ENCODE measurements at places on chromosomes 4 and X.
A peak's percentile ranks its signal among the peaks of the same experiment; 100 is the strongest.

DNA sequence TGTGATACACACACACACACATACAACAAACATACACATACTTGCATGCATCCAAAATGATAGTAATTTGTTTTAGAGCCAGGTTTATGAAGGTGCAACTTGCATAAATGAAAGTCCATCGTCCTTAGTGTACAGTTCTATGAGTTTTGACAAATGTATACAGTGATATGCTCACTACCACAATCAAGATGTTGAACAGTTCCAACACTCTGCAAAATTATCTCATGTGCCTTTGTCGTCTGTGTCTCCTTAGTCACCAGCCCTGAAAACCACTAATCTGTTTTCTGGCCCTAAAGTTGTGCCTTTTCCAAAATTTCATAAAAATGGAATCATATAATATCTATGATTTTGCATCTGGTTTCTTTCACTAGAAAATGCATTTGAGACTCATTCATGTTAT, 67.8 kb upstream of the ANXA3 start:
- no peak for DNase-seq

DNA sequence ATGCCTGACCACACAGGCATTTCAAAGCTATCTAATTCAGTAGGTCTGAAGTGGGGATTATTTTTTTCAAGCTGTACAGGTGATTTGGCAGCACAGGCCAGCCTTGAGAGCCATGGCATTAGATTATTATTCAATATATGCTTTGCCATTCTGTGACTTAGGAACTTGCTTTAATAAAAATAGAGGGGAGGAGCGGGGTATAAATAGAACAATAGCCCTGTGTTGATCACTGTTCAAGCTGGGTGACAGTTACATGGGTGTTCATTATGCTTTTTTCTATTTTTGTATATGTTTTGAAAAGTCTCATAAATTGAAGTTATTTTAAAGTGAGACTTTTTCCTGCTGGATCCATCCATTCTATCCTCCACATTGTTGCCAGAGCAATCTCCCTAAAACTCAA, 20.3 kb downstream of the HUWE1 start:
- no peak for DNase-seq

GRCh38 chr4:78061939-78062570, 4.9 kb downstream of the FRAS1 start:
- DNase-seq: no peak

- DNase-seq: no peak
Measured at GRCh38 chrX:41561045-41561444, 113.9 kb downstream of the NYX start.

DNA sequence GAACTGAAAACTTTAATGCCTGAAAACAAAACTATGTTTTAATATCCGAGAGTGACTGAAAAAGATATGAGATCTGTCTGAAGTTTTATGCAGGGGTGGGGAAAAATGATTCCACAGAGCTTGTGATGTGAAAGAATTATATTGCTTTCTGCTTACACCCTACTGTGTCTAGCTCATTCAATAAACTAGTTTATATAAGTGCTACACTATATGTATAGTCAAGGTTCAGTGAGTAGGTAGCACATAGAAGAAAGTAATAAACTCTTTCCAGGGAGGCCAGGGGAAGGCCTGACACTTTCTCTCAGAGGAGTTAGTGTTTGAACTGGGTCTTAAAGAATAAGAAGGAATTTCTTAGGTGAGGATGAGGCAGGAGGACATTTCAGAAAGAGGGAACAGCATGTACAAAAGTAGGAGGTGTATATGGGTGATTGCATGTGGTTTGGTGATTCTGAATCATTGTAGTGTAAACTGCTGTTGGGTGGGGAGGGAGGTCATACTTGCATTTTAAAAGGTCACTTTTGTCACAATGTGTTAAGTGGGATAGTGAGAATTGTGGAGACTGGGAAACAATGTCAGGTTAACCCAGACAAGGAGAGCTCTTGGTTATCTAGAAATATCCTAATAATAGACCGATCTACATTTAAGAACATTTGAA, 25.1 kb upstream of the TEX13D start:
- DNase-seq: no peak

GRCh38 chrX:118615141-118615540, 112.3 kb upstream of the IL13RA1 start:
- DNase-seq: no peak

- DNase-seq: no peak
Measured at GRCh38 chr4:42268824-42269223, 116.4 kb upstream of the BEND4 start.

DNA sequence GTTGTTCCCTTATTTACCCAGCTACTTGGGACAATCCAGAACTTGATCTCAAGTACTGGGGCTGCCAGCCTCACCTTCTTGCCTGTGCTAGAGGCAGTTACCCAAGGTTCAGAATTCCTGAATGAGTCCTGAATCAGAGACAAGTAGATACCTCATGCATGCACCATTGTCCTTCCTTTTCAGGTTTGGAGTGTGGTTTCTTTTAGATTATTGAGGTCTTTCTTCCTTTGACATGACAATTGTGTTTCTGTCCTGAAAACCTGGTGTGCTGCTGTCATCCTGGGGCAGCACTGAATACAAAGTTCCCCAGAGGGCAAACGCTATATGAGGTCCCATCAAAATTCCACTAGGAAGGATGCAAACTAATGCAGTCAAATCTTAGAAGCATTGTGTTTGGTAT, 3.5 kb downstream of the CXCL2 start:
- DNase-seq: no peak

- no peak for DNase-seq
Measured at GRCh38 chrX:31266203-31267076, 194.6 kb upstream of the FTHL17 start.

DNA sequence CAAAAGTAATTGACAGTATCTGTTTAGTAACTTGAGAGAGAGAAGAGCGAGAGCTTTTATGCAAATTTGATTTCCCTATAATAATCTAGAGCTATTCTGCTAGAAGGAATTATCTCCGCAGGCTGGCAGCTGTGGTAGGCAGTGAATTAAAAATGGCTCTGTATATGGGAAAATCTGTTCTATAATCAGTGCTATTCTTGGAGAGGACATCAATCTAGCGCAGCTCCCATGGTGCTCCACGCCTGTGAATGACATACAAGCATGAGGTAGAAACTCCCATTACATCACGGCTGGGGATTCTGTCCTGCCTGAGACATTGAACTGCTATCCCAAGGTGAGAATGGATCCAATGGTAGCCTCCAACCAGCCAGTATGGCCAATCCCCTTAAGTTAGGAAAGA, 179.0 kb downstream of the DHX15 start:
- DNase-seq: no peak

- DNase-seq: no peak
Measured at GRCh38 chr4:70099206-70099605, 49.0 kb downstream of the HTN1 start.

- no peak for DNase-seq
Measured at GRCh38 chr4:140523370-140523856, 555 bp upstream of the ELMOD2 start.

GRCh38 chr4:96293806-96294205, 453.9 kb downstream of the PDHA2 start:
- no peak for DNase-seq

DNA sequence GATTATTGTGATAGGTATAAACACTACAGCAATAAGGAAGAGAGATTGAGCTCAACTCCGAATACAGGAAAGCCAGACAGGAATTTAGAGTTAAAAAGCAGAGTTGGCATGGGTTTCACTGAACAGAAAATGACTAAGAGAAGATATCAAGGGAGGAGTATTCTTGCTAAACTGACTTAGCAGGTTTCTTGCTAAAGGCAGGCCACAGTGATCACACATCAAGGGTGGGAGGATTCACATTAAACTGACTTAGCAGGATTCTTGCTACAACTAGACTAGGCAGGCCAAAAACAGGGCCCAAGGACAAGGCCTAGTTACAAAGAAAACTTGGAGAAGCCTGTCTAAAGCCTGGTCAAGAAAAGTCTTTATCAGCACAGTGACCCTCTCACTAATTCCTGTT, 195.1 kb downstream of the MAGEB5 start:
- no peak for DNase-seq

GRCh38 chr4:107824350-107825071, at the start of gene SGMS2:
SGMS2 (plus strand) TSS chr4:107824932; CDS start chr4:107895554, 70,622 bp downstream.
- DNase-seq: peak; percentile 33

DNA sequence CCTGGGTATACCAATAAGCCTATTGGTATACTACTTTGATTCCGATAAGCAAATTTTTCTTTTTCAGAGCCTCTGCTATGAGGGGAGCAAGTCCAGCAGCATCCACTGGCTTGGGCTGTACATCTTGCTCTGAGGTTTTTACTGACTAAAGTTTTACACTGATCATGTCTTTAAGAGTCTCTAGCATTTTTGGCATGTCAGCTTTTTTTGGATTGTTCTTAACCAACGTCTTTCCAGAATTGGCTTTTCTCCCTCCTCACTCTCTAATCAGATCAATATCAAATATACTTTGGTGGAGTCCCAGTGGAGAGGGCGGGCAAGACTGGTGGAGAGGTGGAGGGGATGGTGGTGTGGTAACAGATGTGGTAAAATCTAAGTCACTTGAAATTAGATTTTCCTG, 196.8 kb downstream of the HEPH start:
- no peak for DNase-seq

DNA sequence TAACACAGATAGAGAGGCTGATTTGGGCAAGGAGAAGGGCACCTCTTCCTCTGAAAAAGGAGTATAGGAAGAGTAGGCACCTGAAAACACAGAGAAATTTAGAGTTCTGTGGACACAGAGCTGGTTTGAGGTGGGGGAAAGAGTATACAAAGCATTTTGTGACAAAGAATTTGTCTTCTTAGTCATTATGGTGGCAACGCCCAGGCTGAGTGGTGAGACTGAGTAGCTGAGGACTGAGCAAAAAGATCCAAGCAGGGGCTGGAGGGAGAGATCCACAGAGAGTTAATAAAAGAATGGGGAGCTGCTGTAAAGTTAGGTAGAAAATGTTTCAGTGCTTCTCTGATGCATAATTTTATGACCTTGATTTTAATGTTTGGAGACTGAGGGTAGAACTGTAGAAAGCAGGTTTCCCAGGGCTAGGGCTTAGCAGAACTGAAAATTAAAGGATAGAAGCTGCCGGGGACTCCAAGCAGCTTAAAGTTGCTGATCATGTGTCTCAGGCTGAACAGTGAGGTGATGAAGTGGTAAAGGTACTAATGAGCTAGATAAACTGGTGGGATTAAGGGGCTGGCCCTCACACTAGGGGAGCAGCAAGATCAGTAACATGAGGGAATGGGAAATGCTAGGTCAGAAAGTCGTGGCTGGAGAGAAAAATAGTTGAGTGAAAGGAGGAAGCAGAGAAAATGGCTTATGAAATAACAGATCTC, 118.9 kb downstream of the CEP44 start:
- DNase-seq: no peak

DNA sequence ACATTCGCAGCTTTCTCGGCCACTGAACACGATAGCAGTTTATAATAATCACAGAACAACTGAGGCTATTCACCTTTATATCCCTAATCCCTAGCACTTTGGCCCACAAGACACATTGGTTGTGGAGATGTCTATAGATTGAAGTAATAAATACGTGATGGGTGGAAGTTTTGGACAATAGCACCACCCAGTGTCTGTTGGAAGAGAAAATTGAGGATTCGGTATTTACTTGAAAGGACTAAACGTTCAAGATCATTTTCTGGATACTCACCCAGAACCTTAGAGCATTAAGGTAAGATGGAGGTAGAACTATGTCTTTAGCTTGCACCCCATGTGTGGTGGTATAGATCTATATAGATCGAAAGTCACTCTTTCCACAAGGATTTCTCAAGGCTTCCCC, 787 bp upstream of the TMSB15A start:
- no peak for DNase-seq

DNA sequence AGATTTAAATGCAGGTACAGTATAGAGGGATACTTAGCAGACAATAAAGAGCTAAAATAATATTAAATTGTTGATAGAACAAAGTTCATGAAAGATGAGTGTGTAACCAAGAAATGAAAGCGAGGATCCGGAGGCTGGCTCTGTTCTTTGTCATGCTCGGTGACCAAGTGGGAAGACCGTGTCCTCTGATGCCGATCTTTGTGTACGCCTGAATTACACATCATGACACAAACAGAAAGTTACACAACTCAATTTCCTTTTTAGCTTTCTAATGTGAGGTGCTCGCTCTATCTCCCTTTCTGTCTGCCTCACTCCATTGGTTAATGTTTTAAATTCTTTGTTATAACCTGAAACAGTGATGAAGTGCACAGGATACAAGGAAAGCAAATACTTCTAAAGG, 114.8 kb upstream of the NEIL3 start:
- DNase-seq: no peak

- DNase-seq: no peak
Measured at GRCh38 chr4:164438321-164438720, 315.6 kb upstream of the SMIM31 start.

DNA sequence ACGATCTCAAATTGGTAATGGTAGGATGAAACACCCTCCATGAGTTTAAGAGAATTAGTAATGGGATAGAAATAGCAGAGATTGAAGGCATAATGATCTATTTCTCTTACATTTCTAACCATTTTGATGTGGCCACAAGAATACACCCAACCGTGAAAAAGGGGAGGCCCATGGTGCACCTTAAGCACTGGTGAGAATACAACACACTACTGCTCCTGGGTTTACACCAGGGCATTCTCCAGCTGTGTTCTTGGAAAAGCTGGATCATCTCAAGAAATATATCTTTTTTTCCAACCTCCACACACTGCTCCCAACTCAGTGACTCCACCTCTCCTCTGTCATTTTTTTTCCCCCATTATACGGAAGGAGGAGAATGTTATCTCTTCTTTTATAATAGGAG, 1.5 kb downstream of the QRFPR start:
- no peak for DNase-seq

DNA sequence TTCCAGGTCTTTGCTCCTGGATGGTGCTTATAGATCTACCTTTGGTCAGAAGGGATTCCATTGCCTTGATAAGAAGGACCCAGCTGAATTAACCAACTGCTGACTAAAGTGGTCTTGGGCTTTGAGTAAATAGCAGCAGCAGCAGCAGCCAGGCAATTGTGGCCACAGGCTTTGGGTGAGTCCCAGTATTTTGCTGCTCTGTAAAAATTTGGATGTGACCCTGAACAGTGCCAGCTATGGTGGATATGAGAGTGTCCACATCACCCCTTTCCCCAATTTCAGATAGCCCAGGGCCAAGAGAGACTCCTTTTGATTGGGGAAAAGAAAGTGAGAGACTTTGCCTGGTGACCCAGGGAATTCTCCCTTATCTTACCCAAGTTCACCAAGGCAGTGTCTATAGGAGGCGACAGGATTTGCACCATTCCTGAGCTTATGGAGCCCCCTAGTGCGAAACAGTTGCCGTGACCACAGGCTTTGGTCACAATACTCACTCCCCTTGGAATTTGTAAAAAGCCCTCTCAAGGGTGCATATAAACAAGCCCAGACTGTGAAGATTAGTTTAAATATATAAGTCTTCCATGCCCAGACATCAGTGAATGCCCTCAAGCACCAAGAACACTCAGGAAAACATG, 518.0 kb downstream of the TMA16 start:
- DNase-seq: no peak

DNA sequence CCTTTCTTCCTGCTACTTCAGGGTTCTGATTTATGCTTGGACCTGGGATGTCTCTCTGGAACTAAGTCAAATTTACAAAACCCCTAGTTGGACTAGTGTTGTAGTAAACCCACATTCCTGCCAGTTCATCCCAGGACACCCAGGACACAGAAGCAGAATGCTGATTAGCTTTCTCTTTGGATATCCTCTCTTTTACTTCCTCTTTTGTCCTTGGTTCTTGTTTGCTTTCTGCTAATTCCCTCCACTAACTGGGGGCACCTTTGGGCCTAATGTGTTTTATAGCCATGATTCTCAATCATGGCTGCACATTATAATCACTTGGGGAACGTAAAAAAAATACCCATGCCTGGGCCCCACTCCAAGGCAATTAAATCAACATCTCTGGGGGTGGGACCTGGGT, 42.5 kb downstream of the LANCL3 start:
- no peak for DNase-seq

GRCh38 chrX:43805579-43805978, 76.7 kb downstream of the MAOB start:
- no peak for DNase-seq
